ENCODE measurements at places on chromosomes 3 and 15.
A peak's percentile ranks its signal among the peaks of the same experiment; 100 is the strongest.

GRCh38 chr15:55007561-55007960 lies 189.2 kb downstream of the RSL24D1 start:
- no peak for DNase-seq

DNA sequence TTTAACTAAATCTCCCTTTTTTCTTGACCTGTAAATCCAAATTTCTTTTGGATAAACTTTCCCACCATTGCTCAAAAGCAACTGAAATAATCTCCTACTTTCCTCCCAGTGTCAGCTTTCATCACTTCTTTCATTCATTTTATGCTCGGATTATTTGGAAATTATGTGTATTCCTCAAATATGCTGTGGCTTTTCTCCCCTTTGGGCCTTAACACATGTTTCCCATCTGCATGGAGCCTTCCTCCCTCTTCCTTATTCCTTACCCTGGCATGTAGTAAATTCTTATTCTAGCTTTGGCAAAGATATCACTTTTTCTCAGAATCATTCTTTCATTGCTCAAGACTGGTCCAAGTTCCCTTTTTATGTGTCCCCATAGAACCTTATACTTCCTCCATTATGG lies 41.8 kb upstream of the TUSC7 start:
- DNase-seq = no peak

DNA sequence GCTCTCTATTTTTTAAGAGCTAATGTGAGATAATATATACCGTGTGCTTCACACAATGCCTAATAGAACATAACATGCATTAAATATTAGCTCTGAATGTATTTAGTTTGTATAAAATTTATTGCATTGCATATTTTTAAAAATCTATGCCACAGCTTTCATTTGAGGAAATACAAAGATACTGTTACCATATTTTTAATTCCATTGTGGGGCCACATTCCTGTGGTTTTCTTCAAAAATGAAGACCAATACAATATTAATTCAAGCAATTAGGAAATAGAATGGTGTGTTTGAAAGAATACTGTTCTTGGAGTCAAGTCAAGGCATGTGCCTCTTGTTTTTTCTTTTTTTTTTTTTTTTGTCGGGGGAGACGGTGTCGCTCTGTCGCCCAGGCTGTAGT lies 95.4 kb upstream of the CADPS start:
- peak; percentile 49 for DNase-seq

GRCh38 chr3:71962561-71963240 lies 177.8 kb upstream of the PROK2 start:
- DNase-seq = peak; percentile 57

DNA sequence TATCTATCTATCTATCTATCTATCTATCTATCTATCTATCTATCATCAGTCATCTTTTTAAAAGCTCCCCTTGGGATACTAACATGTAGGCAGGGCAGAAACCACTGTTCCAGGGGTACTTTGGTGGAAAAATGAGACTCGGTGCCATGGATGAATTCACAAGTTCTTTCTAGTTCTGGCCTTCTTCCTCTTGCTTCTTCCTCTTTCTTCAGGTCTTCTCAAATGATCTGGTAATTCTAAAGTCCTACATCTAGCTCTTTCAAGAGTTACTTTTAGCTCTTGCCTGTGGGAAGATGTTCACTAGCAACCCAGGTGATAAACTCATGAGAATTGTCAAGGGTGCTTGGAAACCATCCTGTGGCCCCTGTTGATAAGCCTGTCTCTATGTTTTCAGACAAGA lies 168.5 kb upstream of the TBC1D5 start:
- no peak for DNase-seq

Measured in fibroblast of upper back skin (primary cell).